ENCODE measurements at places on chromosomes 5 and 9. TPM values are rescaled to one million over a fixed set of nuclear protein-coding genes. Genes with fewer than 3 reads are reported as not detected.
A peak's percentile ranks its signal among the peaks of the same experiment; 100 is the strongest.

Gene MRPL41
- 70.9 TPM for total RNA-seq

GRCh38 chr5:132485641-132486317 lies 4.8 kb downstream of the IRF1 start:
- peaks cover 73% of the 10 kb centered on the region for H3K36me3 ChIP-seq
- peaks cover 66% of the 10 kb centered on the region for H3K4me1 ChIP-seq
- H3K4me3 ChIP-seq: no peak overlapping the region
- DNase-seq: no peak
- no peaks in the 10 kb centered on the region for H3K27me3 ChIP-seq

Gene TAS2R1
- total RNA-seq: not detected

DNA sequence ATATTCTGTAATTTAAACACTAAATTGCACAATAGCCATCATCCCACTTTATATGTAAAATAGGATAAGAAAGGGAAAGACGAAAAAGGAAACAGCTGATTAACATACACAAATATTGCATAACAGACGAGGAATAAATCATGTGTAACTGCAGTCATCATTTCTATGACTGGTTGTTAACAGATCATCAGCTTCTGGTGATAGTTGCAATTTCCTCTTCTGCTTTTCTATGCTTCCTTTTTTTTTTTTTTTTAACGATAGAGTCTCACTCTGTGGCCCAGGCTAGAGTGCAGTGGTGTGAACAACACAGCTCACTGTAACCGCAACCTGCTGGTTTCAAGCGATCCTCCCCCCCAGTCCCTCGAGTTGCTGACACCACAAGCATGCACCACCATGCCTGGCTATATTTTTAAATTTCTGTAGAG lies 22.5 kb upstream of the JAKMIP2 start:
- peak; percentile 71 for DNase-seq
- peaks cover 24% of the 10 kb centered on the region for H3K4me1 ChIP-seq
- no peaks in the 10 kb centered on the region for H3K36me3 ChIP-seq
- peak overlapping the region; percentile 11 for H3K27ac ChIP-seq
- H3K4me3 ChIP-seq: no peak overlapping the region

DNA sequence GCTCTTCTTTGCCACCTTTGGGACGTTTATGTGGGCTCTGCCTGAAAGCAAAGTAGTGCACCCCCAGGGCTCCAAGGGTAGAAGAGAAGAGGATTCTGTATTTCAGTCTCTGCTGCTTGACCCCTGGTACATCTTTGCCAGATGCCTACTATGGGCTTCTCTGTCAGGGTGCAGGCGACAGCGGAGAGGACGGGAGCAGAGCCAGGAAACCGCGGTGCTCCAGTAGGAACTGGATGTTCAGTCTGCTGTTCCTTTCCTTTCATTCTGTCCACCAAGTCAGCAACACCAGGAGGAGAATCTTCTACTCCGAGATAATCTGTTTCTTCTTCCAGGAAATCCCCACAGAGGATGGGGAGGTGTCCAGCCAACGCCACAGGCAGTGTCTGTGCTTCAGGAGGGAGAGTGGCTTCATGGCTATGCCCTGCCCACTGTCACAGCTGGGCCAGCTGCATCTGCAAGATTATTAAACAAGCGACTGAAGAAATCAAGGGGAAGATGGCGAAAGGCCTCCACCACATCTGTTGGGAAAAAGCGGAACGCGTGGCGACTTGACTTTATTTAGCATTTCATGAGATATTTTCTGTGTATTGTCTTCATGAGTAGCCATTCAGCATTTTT lies 398.3 kb downstream of the IRX1 start:
- H3K27me3 ChIP-seq: no peaks in the 10 kb centered on the region
- H3K4me1 ChIP-seq: no peaks in the 10 kb centered on the region
- H3K36me3 ChIP-seq: no peaks in the 10 kb centered on the region
- H3K27ac ChIP-seq: no peak overlapping the region
- no peak for DNase-seq
- no peak overlapping the region for H3K4me3 ChIP-seq

- H3K36me3 ChIP-seq: no peaks in the 10 kb centered on the region
- DNase-seq: no peak
- peaks cover 72% of the 10 kb centered on the region for H3K4me1 ChIP-seq
- H3K4me3 ChIP-seq: no peak overlapping the region
Measured at GRCh38 chr9:131657940-131658339, 81.9 kb downstream of the RAPGEF1 start.

Gene FSTL4
- 6.7 TPM for total RNA-seq

GRCh38 chr5:138732466-138732865 lies 20.8 kb upstream of the CTNNA1 start:
- H3K27me3 ChIP-seq: no peaks in the 10 kb centered on the region
- H3K27ac ChIP-seq: no peak overlapping the region
- no peaks in the 10 kb centered on the region for H3K36me3 ChIP-seq
- no peak for DNase-seq
- peaks cover 1% of the 10 kb centered on the region for H3K4me1 ChIP-seq
- H3K4me3 ChIP-seq: no peak overlapping the region

- H3K36me3 ChIP-seq: no peaks in the 10 kb centered on the region
- H3K4me1 ChIP-seq: no peaks in the 10 kb centered on the region
- no peaks in the 10 kb centered on the region for H3K27me3 ChIP-seq
- no peak for DNase-seq
- H3K27ac ChIP-seq: no peak overlapping the region
- no peak overlapping the region for H3K4me3 ChIP-seq
Measured at GRCh38 chr9:61666310-61666709, 476.5 kb downstream of the SPATA31A7 start.

GRCh38 chr5:31645420-31646081 lies 6.6 kb downstream of the PDZD2 start:
- H3K4me3 ChIP-seq: no peak overlapping the region
- no peak overlapping the region for H3K27ac ChIP-seq
- no peaks in the 10 kb centered on the region for H3K4me1 ChIP-seq

Gene SNX18
- total RNA-seq: 31.6 TPM

Gene CCDC69
- 129 TPM for total RNA-seq

- no peak overlapping the region for H3K27ac ChIP-seq
- H3K36me3 ChIP-seq: peaks cover 27% of the 10 kb centered on the region
- no peaks in the 10 kb centered on the region for H3K4me1 ChIP-seq
- DNase-seq: no peak
- H3K27me3 ChIP-seq: no peaks in the 10 kb centered on the region
- H3K4me3 ChIP-seq: no peak overlapping the region
Measured at GRCh38 chr9:32503008-32503407, 23.0 kb downstream of the RIGI start.

GRCh38 chr9:117696154-117696553 lies 8.0 kb upstream of the TLR4 start:
- no peak for DNase-seq
- no peaks in the 10 kb centered on the region for H3K27me3 ChIP-seq
- H3K4me3 ChIP-seq: no peak overlapping the region

Gene TUSC1
- 0.29 TPM for total RNA-seq

DNA sequence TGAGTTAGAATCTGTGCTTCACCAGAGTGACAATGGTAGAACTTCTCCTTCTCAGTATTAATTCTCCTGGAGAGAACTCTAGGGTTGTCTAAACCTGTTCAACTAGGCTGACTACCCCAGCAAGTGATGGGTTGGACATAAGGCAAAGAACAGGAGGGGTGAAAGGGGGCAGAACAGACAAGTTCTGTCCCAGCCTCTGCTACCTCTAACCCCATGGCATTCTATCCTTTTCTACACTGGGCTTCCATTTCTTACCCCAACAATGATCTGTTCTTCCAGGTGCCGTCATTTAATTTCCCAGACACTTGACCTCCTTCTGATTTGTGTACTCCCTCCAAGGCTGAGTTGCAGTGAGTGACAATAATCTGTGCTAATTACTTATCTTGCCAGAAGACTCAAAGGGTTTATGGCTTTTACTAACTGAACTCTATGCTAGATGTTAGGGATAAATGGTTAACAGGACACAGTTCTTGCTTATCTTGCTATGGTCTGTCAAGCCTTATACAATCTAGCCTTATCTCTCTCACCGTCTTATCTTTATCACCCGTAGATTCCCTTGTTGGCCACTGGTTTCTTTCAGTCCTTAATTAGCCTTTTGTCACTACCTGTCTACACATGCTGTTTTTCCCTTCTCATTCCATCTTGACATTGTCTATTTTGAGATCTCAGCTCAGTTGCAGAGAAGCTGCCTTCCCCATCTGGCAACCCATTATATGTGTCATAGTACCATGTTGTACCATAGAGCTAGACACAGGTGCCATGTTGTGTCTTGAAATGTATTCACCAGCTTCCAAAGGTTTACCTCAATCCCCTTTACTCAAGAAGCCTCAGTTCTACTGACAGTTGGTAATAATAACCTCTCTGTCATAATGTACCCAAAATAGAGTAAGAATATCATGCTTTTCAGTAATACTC lies 10.0 kb upstream of the MATR3 start:
- no peak overlapping the region for H3K27ac ChIP-seq
- no peaks in the 10 kb centered on the region for H3K27me3 ChIP-seq
- peaks cover 52% of the 10 kb centered on the region for H3K36me3 ChIP-seq
- H3K4me1 ChIP-seq: no peaks in the 10 kb centered on the region
- no peak for DNase-seq

- no peak overlapping the region for H3K27ac ChIP-seq
- H3K4me3 ChIP-seq: no peak overlapping the region
- no peak for DNase-seq
- peaks cover 1% of the 10 kb centered on the region for H3K36me3 ChIP-seq
Measured at GRCh38 chr9:109035684-109036423, 22.6 kb upstream of the CTNNAL1 start.

Gene UNC13B
- 0.25 TPM for total RNA-seq

Data from B cell (primary cell).